ENCODE measurements at places on chromosomes 2 and 18.

GRCh38 chr2:216837740-216838139 lies 22.1 kb downstream of the TNP1 start:
- DNase-seq: no peak

DNA sequence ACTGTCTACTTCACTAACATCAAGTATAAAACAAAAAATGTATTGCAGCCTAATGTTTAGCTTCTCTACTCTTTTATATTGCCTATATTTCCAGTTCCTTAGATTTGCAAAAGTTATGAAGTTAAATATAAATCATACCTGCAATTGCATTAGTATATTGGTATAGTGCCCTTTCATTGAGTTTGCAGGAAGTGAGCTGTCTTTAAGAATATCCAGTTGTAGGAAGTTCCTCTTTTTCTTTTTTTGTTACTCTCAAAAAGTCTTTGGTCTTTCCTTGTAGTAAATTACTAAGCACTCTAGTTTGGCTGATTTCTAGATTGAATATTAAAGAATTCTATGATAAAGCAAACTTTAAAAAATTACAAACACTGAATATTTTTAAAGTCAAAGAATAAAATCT lies 71.3 kb upstream of the FN1 start:
- no peak for DNase-seq

DNA sequence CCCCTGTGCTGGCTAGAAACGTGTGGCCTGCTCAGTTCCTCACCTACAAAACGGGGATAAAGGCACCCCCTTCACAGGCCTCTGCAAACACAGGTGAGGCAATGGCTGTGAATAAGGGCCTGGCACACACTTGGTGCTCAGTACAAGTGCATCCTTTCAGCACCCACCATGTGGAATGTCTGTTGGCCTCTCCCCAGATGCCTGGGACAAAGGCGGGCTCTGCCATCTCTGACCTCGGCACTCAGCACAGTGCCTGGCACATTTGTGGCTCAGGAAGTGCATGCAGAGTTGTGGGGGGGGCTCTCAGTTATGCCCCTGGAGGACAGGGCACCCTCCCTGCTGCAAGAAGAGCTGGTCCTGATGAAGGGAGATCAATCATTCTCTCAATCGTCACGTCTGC lies 224.6 kb upstream of the RAB6C start:
- no peak for DNase-seq

DNA sequence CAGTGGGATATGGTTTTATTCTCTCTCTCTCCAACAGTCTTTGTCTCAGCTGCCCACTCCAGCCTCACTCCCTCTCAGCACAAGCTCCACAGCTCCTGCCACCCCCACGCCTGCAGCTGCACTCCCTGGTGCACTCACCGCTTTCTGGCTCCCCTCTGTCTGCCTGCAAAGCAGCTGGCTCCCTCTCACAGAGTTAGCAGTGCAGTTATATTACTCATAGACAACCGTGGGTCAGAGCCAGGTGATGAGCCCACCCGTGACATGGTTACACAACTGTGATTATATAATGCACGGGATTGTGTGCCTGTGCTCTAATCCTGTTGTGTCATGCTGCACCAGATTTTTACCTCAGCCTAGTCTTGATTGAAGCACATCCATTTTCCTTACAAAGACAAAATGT lies 276.9 kb upstream of the CHAC2 start:
- peak; percentile 59 for DNase-seq

DNA sequence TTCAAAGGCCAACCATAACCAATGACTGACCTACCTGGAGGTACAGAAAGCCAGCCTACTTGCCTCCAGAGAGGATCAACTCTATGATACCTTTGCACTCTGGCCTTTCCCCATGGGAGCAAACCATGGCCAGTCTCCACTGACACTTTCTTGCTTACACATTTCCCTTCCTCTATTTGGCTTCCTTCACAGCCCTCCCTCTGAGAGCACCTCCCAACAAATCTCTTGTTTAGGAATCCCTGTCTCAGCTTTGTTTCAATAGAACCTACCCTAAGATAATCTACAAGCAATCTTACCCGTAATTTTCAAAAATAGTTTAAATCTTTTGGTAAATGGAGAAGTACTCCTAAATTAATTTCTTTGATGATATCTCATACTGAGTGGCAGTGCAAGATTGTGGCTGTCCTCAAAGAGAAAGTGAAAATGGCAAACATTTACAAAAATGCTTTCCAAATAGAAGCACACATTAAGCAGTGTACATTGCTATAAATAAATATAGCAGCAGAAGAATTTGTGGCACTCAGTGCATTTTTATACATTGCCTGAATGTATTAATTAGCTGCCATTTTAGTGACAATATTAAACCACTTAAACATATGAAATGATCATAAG lies 140.6 kb downstream of the CCDC148 start:
- no peak for DNase-seq

DNA sequence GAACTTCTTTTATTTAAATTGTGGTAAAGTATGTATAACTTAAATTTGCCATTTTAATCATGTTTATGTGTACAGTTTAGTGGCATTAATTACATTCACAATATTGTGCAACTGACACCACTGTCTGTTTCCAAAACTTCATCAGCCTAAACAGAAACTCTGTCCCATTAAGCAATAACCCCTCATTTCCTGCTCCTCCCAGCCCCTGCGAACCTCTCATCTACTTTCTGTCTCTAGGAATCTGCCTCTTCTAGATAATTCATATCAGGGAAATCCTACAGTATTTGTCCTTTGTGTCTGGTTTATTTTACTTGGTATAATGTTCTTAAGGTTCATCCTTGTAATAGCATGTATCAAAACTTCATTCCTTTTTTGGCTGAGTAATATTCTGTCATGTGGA lies 75.1 kb downstream of the BOLA3 start:
- no peak for DNase-seq

Measured in fibroblast of pulmonary artery (primary cell).